ENCODE measurements at places on chromosomes 3 and 15.

DNA sequence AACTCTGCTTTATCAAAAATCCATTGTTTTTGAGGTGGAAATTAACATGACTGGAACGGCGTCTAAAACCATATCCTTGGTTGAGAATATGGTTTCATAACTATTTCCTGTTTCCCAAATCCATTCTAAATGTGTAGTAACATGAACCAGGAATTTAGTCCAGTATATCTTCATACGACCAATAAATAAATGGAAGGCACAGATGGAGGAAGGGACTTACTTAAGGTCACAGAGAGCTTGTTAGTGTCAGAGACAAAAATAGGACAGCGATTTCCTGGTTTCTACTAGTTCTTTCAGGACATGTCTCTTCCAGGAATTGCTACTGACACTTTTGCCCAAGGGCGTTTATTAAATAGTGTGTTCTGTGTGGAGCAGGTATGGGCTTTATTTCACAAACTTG, 41.2 kb downstream of the HES1 start:
- no peak for DNase-seq

GRCh38 chr15:88028024-88028423, 228.5 kb downstream of the NTRK3 start:
- DNase-seq, result no peak

GRCh38 chr3:98587654-98588053, 5.8 kb downstream of the CPOX start:
- no peak for DNase-seq

DNA sequence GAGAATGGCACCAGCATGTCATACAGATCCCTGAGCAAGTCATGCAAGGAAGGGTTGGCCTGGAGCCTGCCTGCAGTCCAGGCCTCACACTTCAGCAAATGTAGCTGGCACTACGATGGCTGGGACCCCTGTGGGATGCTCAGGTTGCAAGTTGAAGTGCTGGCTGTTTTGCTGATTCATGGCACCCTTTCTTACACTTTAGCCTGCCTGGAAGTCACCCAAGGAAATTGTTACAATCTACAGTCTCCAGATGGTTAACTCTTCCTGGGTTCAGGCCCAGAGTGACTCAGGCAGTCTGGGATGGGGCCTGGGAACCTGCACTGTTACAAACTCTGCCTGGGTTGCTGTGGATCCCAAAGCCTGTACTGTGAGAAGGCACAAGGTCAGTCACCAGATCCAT, 91.0 kb upstream of the SLC6A11 start:
- DNase-seq, result no peak

GRCh38 chr3:171755015-171755589, 55.2 kb downstream of the PLD1 start:
- no peak for DNase-seq

- no peak for DNase-seq
Measured at GRCh38 chr15:55277116-55277564, 12.5 kb downstream of the RAB27A start.

DNA sequence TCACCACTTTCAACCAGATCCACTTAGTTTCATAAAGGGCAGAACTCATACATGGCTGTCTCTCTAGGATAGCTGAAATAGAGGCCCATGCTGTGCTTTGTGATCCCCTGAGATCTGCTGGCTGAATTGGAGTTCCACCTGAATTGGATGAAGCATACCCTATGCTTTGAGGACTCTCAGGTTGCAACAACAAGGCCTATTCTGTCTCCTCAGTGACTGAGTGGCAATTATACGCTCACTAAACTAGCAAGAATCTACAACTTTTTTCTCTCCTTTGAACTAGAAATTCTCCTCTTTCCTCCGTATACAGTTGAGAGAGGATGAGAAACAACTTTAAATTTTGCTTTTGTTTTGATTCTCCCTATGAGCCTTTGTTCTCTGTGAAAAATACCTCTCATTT, 348.7 kb downstream of the LSAMP start:
- DNase-seq, result no peak

DNA sequence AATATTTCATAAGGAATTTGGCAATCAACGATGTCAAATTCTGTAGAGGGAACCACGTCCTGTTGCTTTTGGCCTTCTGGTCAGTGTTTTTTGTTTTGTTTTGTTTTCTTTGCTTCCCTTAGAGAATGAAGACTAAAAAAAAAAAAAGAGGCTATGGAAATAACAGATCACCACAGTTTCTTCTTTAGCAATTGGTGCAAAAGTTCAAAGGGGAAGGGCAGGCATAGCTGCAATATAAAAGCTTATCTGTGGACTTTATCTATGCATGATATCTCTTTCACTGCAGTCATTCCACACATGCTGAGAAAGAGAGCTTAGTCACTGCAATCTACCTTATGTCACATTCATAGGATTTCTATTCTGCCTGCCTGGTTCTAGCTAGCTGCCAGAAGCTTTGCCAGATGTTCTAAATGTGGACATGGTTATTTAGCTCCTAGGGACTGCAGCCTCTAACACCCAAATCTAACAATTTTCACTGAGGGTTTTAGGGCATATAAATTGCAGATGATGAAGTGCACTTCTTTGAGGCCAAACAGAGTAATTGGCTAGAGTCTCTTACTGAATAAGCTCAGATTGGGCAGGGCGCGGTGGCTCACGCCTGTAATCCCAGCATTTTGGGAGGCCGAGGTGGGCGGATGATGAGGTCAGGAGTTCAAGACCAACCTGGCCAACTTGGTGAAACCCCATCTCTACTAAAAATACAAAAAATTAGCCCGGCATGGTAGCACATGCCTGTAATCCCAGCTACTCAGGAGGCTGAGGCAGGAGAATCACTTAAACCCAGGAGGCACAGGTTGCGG, 637.2 kb downstream of the NTRK3 start:
- peak; percentile 63 for DNase-seq

DNA sequence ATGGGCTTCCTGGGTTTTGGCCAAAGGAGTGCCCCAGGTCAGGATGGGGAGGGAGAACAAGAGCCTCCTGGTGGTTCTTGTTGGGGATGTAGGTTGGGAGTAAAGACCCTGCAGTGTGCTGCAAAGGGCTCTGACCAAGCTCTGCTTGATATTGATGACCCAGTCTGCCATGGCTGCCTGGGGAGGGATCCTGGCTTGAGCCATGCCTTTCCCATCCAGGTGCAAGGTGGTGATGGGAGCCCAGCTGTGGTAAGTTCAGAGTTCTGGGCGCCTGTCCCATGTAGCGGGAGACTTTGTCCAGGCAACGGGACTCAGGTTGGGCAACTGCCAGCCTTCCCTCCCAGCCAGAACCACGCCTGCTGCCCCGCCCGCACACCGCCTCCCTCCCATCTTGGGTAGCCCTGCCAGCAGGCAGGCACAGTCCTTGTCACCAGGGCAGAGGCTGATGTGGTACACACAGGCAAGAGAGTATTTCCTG, 2.6 kb downstream of the GNAI2 start:
- DNase-seq, result no peak

All from kidney glomerular epithelial cell (primary cell).